Cardiac fibroblast (primary cell): ENCODE measurements at places on chromosomes 5 and 9.
A peak's percentile ranks its signal among the peaks of the same experiment; 100 is the strongest.

- DNase-seq = no peak
Measured at GRCh38 chr5:142847898-142848790, 78.0 kb downstream of the ARHGAP26 start.

- DNase-seq = no peak
Measured at GRCh38 chr9:133341369-133342068, 5.5 kb upstream of the SURF6 start.

GRCh38 chr5:173853370-173854131, 34.6 kb upstream of the CPEB4 start:
- no peak for DNase-seq

DNA sequence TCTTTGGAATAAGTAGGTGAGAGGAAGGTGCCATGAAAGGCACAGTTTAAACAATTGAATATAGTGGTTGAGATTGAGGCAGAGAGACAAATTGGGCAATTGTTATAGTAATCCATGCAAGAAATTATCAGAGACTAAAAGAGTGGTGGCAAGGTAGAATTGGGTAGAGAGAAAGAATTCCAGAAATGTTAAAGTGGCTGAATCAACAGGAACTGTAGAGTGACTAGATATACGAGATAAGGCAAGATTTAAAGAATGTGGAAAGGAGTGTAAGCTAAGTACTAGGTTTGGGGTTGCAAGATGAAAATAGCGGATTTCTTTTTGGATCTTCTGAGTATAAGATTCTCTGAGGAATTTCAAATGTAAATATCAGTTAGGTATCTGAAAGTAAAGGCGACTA, 285.2 kb downstream of the DMRTA1 start:
- no peak for DNase-seq

DNA sequence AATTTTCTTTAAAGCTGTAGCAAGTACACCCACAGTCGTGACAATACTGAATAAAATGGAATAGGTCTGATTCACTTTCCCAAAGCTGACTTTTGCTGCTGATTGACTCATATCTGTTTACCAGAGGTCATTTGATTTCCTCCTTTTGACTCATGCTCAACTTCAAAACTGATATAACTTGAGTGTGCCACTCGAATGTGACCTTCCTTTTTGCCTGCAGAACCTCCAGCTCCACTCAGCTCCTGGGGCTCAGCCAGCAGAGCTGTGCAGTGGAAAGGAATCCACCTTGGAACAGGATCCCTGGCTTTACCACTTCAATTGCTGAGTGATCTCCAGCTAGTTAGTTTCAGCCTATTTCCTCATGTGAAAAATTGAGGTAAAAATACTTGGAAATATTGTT, 84.1 kb downstream of the FEM1C start:
- DNase-seq = peak; percentile 66

GRCh38 chr5:867300-867870, 16.6 kb upstream of the ZDHHC11 start:
- no peak for DNase-seq

DNA sequence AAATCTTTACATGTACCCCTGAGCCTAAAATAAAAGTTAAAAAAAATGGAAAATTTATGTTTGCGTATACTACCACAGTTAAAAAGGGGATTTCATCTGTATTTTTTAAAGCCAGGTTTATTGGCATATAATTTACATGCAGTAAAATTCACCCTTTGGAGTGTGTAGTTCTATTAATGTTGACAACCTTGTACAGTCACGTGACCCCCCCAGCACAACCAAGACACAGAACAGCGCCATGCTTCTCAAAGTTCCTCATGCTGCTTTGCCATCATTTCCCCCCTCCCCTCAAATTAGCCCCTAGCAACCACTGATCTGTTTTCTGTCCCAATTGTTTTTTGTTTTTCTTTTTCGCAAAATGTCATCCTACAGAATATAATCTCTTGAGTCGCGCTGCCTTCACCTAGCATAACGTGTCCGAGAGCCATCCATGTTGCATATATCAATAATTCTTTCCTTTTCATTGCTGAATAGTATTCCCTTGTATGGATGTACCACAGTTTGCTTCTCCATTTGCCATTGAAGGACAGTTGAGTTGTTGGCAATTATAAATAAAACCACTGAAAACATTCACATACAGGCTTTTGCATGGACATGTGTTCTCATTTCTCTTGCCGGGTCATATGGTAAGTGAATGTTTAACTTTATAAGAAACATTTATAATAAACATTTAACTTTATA, 105.3 kb downstream of the LHX2 start:
- DNase-seq = no peak

GRCh38 chr9:124342776-124343485, 72.3 kb downstream of the PSMB7 start:
- peak; percentile 86 for DNase-seq

GRCh38 chr9:104896131-104896530, 31.8 kb downstream of the ABCA1 start:
- DNase-seq = no peak

DNA sequence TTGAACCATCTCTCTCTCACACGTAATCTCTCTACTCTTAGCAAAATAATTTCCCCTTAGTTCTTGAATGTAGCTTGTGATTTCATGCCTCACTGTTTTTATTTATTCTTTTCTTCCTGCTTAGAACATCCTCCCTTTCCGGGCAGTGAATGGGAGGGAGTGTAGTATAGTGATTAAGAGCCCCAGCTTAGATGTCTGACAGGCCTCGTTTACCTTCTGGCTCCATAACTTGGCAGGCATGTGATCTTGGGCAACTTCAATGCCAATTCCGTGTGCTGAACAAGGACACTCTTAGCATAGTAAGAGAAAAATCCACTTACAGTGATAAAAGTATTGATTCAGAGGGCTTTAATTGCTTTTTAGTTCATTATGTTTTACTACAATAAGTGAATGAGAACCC, 96.3 kb upstream of the TNPO1 start:
- no peak for DNase-seq

GRCh38 chr9:118000581-118000980, 296.4 kb downstream of the TLR4 start:
- DNase-seq = no peak

- DNase-seq = no peak
Measured at GRCh38 chr9:40927851-40928802, 200.4 kb downstream of the FOXD4L6 start.

GRCh38 chr9:72960446-72960845, 7.6 kb upstream of the ALDH1A1 start:
- DNase-seq = no peak

GRCh38 chr9:110546411-110546871, 33.1 kb downstream of the SVEP1 start:
- DNase-seq = no peak

DNA sequence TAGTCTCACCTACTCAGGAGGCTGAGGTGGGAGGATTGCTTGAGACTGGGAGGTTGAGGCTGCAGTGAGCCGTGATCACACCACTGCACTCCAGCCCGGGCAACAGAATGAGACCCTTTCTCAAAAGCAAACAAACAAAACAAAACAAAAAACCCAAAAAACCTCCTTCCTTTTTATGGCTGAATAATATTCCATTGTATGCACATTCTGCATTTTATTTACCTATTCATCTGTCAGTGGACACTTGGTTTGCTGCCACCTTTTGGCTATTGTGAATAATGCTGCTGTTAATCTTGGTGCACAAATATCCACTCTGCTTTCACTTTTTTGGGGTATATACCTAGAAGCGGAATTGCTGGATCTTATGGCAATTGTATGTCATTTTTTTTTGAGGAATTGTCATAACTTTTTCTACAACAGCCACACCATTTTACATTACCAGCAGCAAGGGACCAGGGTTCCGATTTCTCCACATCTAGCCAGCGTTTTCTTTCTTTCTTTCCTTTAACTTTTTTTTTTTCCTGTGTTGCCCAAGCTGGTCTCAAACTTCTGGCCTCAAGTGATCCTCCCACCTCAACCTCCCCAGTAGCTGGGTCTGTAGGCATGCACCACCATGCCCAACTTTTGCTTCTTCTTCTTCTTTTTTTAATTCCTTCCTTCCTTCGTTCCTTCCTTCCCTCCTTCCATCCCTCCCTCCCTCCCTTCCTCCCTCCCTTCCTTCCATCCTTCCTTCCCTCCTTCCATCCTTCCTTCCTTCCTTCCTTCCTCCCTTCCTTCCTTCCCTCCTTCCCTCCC, 30.6 kb downstream of the NKX2-5 start:
- DNase-seq = peak; percentile 57

GRCh38 chr5:15366676-15367391, 133.1 kb upstream of the FBXL7 start:
- DNase-seq = peak; percentile 58

DNA sequence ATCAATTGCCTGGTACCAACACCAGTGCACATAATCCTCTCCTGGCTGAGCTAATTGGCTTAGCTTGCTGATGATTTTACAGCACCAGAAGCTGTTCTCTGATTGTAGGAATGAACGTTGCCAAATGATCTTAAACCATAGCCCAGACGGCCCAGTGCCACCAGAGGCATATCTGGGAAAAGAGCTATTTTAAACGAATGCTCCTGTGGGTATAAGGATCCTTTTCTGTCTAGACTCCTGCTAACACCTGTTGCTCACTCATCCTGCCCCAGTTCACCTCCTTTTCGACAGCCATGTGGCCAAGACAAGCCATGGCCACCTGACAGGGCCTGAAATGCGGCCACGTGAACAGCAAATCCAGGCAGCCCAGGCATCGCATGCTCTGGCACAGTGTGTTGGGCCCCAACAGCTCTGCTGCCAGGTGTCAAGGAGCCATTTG, 289.9 kb upstream of the SLC30A5 start:
- no peak for DNase-seq

DNA sequence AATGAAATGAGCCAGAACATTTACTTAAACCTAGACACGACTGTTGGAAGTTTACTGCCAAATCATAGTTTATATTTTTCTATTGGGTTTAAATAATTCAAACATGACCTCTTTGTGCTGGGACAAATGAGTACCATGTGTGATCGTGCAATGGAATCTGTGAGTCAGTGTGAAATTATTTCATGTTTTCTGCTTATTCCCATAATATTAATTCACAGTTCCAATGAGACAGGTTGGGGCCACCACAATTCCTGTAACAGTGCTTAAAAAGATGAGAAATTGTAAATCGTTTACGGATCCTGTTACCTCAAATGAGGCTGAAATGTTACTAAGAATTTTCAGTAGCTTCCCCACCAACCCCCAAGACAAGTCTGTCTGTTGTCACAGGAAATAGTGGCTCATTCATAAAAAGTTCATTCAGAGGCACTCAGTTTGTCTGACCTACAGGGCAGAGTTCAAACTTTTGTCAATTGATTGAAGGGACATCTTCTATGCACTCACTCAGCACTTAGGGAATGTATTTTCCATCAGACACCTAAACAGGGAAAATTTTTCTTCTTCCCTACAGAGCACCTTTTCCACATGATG, 563.9 kb upstream of the ADAMTS16 start:
- no peak for DNase-seq

DNA sequence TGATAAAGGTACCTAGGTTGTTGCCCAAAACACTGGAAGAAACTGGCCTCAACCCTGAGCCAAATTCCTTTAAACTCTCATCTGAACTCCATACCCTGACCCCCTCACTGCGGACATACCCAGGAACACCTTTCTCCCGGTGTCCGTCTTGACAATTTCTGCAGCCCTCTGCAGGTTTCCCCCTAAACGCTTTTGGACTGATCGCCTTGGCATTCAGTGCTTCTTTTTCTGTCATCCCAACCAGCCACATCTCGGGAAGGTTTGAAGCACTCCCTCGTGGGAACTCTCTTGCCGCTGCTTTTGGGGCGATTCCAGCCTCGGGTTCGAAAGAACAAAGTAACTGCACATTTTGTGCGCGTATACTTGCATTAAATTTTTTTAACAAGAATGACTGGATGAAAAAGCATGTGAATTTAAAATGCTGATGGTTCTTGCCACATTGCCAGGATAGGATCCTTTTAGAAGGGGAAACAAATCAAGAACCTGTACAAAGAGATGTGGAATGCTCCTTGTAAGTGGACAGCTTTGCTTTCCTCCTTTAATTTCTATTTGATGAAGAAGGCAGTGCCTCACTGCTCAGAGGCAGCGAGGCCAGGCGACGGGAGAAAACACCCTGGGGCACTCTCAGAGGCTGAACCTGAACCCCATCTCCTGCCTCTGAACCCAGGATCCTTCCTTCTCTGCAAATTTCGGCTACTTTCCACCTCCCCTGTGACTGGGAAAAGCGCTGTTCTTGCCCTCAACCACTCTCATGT, 615 bp downstream of the PSMD5 start:
- peak; percentile 18 for DNase-seq

GRCh38 chr9:135290086-135290485, 189.5 kb upstream of the PPP1R26 start:
- no peak for DNase-seq

- no peak for DNase-seq
Measured at GRCh38 chr9:15333376-15333881, 26.4 kb upstream of the TTC39B start.
